ENCODE measurements at places on chromosomes 7 and 10.

- no peaks in the 10 kb centered on the region for H3K4me1 ChIP-seq
- H3K4me3 ChIP-seq = no peak overlapping the region
- no peak overlapping the region for H3K27ac ChIP-seq
- no peaks in the 10 kb centered on the region for H3K36me3 ChIP-seq
- H3K27me3 ChIP-seq = no peaks in the 10 kb centered on the region
- no peak for DNase-seq
Measured at GRCh38 chr10:16016688-16017087, 156.4 kb upstream of the MINDY3 start.

DNA sequence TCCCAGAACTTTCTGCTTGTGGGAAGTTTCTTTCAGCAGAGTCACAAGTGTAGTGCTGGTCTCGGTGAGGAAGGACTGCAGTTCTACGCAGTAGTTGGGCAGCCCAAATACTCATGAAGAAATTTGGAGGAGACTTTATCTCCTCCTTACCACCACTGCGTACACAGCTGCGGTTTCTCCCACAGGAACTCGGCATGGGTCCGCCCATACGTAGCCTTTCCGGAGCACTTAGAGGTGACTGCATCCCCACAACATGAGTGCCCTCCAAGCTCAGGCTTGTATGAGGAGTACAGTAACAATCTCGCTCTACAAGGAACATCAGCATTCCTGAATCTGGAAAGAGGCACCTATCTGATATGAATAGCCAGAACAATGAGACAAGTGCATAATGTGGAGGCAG, 549.2 kb upstream of the SEMA3D start:
- H3K4me3 ChIP-seq = no peak overlapping the region
- H3K27me3 ChIP-seq = no peaks in the 10 kb centered on the region
- DNase-seq = no peak
- no peak overlapping the region for H3K27ac ChIP-seq
- H3K36me3 ChIP-seq = no peaks in the 10 kb centered on the region
- no peaks in the 10 kb centered on the region for H3K4me1 ChIP-seq

GRCh38 chr7:41219276-41219675, 483.6 kb downstream of the INHBA start:
- H3K36me3 ChIP-seq = no peaks in the 10 kb centered on the region
- H3K4me3 ChIP-seq = no peak overlapping the region
- no peaks in the 10 kb centered on the region for H3K4me1 ChIP-seq
- no peak overlapping the region for H3K27ac ChIP-seq
- DNase-seq = no peak

DNA sequence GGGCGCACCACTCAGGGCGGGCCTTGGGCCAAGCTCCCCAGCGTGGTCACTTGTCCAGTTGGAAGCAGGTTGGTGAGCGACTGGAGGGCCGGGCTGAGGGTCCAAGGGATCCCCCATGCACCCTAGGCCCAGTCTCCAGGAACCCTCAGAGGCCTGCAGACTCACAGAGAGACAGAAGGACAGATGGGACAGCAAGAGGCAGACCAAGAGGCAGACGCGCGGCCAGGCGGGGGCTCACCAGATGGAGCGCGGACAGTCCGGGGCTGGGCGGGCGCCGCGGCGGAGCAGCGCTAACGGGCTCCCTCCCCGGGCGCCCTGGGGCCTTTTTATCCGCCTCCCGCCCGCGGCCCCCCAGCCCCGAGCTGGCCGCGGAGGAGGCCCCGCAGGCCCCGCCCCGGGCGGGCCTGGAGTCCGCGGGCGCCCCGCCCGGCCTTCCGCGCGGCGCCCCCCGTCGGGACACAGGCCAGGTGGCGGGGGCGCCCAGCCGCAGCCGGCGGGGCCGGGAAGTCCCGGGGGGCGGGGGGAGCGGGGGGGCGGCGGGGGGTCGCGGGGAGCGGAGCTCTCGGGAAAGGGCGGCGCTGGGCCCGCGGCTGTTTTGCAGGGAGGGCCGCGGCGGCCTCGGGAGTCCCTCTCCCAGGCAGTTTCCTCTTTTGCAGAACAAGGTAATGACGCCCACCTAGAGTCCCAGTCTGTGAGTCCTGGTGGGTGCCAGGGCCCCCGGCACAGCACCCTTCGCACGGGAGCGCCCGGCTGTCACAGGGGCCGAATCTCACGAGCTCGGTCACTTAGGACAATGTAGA, at the start of gene LOXL4:
TSS of gene LOXL4 (minus strand) at position 301 of the 800 bp plus-strand sequence. CDS start 5,175 bp downstream, outside the sequence.
- H3K4me3 ChIP-seq = peak within 1 kb of the TSS; percentile 54
- H3K4me1 ChIP-seq = peaks cover 59% of the 10 kb centered on the region
- no peaks in the 10 kb centered on the region for H3K27me3 ChIP-seq
- no peak for DNase-seq
- no peaks in the 10 kb centered on the region for H3K36me3 ChIP-seq
- peak within 1 kb of the TSS; percentile 34 for H3K27ac ChIP-seq

DNA sequence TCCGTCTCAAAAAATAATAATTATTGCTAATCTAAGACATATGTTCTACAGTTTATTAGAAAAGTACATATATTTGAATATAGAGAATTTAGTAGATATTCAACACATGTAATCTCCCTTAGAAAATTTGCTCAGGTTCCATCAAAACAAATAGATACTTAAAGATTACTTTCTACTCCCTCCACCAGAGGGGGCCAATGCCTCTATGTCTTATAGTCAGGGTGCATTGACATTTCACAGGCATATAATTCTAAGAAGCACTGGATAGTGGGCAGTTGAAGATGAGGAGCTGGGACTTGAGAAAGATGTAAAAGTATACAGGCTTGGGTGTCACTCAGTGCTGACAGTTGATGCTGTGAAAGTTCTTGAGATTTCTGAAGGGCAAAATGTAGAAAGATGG, 301.6 kb upstream of the HPS1 start:
- H3K36me3 ChIP-seq = no peaks in the 10 kb centered on the region
- no peaks in the 10 kb centered on the region for H3K27me3 ChIP-seq
- no peak overlapping the region for H3K4me3 ChIP-seq
- H3K4me1 ChIP-seq = no peaks in the 10 kb centered on the region
